A549 treated with Mapracorat at 1 μM for 4 hours (cell line): ENCODE measurements at places on chromosomes 5 and 9. TPM values are rescaled to one million over a fixed set of nuclear protein-coding genes. Genes with fewer than 3 reads are reported as not detected.

POMT1 gene
- total RNA-seq = 13.5 to 18.5 TPM (median 17.5 TPM) in 5 replicates

FSD1L gene
- 3.3 to 4.9 TPM (median 4.1 TPM) in 5 replicates for total RNA-seq

TMEM171 gene
- total RNA-seq = 4.6 to 6.8 TPM (median 5.7 TPM) in 5 replicates

BHMT2 gene
- not detected in 5 replicates for total RNA-seq

FBXL7 gene
- 1.2 to 1.5 TPM (median 1.5 TPM) in 5 replicates for total RNA-seq
